Esophagus squamous epithelium (tissue), 5 donors: ENCODE measurements at places on chromosomes 11 and 22.

DNA sequence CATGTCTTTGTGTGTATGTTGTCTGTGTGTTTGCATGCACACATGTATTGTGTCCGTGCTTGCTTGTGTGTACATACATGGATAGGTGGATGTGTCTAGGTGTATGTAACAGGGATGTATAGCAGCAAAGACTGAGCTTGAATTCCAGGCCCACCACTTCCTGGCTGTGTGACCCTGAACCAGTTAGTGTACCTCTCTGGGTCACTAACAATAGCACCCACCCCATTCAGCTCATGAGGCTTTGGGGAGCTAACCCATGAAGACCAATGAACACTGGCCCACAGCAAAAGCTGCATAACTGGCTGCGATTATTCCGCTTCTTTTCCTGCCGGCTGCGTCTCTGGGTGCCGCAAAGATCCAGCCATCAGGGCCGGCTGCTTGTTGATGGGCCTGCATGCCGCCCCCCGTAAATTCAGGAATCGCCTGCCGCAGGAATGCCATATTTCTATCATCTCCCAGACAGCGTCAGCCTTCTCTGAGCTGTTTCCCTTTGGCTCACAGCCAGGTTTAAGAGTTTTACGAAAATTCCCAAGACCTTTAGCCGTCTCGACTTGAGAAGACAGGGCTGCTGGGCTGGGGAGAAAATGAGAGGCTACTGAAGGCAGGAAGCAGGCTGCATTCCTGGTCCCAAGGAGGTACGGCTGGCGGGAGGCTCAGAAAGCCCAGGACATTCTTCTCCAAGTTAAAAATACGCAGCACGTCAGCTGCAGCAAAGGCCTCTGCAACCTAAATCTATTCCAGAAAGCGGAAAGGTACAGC is 224.6 kb downstream of the MN1 start:
- DNase-seq = no peak

GRCh38 chr11:123419731-123420452 is 10.2 kb upstream of the GRAMD1B start:
- DNase-seq = no peak

DNA sequence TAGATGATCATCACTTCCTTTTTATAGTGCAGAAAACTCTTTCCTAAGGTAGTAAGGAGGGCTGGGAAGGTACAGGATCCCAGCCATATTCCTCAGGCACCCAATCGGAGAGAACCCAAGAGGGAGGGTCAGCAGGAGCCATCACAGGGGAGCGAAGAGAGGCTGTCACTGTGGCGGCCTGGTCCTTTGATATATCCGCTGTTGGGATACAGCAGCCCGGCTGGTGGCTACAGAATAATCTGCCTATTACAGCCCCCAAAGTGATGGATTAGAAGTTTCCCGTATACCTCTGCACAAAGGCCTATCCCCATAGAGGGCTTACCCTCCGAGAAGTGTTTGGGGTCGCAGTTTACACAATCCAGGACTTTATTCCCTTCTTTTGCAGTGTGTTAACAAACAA is 48.5 kb downstream of the OR4D9 start:
- DNase-seq = no peak

GRCh38 chr11:11028017-11028692 is 170.3 kb upstream of the ZBED5 start:
- no peak for DNase-seq

- DNase-seq = no peak
These were observed 277.4 kb upstream of the NARS2 start for GRCh38 chr11:78851878-78852586.

GRCh38 chr11:133787379-133788141 is 57.8 kb downstream of the SPATA19 start:
- DNase-seq = no peak

DNA sequence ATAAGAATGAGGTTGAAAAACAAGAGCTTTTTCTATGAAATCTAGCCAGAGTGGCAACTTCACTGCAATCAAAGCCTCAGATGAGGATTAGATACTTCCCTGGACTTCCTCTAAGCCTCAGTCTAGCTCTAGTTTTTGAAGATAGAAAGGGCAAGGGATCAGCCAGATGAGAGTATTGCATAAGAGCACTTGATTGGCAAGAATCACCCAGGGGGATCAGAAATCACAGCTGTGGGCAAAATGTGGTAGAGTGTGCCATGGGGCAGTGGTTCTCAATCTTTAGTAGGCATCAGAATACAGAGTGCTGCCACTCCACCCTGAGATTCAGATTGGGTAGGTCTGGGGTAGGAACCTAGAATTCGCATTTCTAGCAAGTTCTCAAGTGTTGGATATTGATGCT is 82.4 kb downstream of the EXT2 start:
- DNase-seq = no peak

DNA sequence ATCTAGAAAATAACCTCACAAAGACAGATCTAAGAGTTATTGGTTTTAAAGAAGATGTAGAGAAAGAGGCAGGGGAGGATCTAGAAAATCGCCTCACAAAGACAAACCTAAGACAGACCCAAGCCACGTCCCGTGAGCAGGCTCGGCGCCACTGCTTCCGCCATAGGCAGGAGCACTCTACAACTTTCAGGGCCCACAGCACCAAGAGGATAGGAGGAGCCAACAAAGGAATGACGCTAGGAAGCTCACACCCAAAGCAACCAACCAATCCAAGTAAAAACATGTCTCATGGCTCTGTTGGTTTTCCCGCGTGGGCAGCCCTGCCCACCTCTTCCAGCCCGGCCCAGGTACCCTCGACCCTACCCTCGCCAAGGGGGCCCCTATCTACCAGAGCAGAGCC is 4167.4 kb upstream of the OR11H1 start:
- no peak for DNase-seq
